Foreskin keratinocyte (primary cell): ENCODE measurements at places on chromosomes 3 and 15. TPM values are rescaled to one million over a fixed set of nuclear protein-coding genes. Genes with fewer than 3 reads are reported as not detected.

Gene MED12L
- polyA plus RNA-seq, result 0.02 and 0.08 TPM in 2 replicates

DNA sequence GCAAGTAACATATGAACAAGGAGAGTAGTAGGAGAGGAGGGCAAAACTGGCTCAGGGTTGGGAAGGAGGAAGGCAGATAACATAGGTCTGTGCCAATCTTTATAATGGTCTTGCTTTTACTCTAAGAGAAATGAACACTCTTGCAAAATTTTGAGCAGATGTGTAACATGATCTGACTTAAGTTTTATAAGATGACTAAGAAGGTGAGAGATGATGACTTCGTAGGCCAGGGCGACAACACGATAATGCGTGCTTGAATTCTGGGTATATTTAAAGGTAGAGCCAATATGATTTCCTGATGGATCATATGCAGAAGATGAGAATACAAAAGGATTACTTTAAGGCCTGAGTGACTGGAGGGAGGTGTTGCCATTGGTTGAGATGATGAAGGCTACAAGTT, 265.4 kb upstream of the KCNMB2 start:
- no peak for DNase-seq

- DNase-seq, result peak; percentile 70
Observed at GRCh38 chr3:122688996-122689395, 8.4 kb downstream of the PARP14 start.

- peak; percentile 76 for DNase-seq
Observed at GRCh38 chr3:9349321-9350117, 13.3 kb upstream of the THUMPD3 start.

- DNase-seq, result no peak
Observed at GRCh38 chr3:28151207-28151550, 90.2 kb upstream of the CMC1 start.

DNA sequence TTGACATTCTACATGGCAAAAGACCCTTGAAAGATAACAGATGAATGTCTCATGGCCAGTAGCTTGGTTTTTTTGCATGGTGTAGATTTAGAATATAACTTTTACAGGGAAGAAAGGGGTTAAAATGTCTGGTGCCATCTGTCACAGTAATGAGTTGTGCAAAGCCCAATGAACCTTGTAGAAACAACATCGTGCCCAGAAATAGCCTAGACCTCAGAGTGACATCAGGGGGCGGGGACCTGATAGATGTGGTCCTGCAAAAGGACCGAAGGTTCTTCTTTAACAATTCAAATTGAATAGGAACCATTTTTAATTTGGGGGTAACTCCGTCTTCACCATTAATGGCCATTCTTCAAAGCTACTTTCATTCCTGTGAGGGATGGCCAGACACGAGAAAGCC, 254.1 kb upstream of the CTDSPL start:
- no peak for DNase-seq

Gene GAP43
- polyA plus RNA-seq, result not detected in 2 replicates

- no peak for DNase-seq
Observed at GRCh38 chr3:4849739-4850138, 129.5 kb upstream of the BHLHE40 start.

DNA sequence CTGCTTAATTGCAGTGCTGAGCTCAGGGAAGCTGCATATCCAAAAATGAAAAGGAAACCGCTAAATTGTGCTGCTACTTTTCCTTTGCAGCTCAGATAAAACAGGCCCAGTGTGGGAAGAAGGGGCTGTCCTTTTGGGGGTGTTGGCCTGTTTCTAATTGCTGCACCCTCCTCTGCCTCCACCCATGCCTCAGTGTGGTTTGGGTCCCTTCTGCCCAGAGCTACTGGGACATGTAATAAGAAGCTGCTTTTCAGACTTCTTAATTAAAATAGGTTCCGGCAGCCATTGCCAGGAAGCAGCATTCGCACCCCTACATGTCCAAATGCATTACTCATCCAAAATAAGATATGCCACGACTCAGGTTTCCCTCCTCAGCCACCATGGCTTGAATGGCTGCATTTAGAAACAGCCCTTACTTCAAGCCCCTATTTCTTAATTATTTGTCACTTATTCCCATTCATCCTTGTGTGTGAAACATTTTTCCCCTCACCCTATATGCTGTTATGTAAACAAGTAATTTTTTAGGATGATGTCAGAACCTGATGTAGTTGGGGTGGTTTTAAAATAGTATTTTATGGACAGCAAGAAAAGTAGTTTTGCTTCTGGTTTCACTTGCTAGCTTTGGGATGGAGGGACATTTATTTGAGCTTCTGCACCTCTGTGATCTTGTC, 235.9 kb upstream of the CTDSPL start:
- no peak for DNase-seq

DNA sequence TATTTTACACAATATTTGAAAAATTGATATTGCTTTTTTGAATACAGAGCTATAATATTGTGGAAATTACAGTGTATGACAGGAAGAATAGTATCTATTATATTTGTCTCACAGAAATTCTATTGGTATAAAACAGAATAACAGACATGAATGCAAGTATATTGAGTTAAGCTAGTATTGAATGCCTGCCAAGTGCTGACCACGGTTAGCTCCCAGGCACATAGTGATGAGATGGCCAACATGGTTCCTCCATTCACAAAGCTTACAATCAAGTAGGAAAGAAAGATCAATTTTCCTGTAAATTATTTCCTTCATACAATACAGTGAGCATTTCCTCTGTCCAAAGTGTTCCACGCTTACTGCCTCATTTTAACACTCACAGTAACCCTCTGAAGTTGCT, 67.6 kb downstream of the TP63 start:
- DNase-seq, result no peak

DNA sequence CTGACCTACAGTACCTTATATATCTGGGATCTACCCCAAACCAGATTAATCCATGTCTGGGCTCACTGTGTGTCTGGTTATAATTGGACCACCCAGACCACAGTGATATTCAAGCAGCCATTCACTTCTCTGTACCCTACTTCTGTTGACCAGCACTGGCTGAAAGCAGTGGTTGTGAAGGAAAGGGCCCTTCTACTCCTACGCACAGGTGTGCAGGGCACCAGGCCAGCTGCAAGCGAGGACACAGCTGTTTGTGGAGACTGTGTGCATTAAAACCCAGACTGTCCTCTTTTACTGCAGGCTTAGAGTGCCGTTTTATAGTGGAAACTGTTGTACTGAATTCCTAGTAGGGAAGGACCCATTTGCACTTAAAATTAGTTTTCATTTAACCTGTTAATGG, 29.5 kb downstream of the CTDSPL start:
- DNase-seq, result no peak

- no peak for DNase-seq
Observed at GRCh38 chr3:184160456-184160855, 5.3 kb downstream of the DVL3 start.

Gene CFAP100
- not detected in 2 replicates for polyA plus RNA-seq

DNA sequence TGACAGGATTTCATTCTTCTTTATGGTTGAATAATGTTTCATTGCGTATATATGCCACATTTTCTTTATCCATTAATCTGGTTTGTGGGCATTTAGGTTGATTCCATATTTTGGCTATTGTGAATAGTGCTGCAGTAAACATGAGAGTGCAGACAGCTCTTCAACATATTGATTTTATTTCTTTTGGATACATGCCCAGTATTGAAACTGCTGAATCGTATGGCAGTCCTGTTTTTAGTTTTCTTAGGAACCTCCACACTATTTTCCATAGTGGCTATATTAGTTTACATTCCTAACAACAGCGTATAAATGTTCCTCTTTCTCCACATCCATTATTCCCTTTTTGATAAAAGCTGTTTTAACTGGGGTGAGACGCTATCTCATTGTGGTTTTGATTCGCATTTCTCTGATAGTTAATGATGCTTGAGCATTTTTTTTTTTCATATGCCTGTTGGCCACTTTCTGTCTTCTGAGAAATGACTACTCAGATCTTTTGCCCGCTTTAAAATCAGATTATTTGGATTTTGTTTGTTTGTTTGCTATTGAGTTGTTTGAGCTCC, 21.7 kb downstream of the AQP9 start:
- DNase-seq, result no peak

DNA sequence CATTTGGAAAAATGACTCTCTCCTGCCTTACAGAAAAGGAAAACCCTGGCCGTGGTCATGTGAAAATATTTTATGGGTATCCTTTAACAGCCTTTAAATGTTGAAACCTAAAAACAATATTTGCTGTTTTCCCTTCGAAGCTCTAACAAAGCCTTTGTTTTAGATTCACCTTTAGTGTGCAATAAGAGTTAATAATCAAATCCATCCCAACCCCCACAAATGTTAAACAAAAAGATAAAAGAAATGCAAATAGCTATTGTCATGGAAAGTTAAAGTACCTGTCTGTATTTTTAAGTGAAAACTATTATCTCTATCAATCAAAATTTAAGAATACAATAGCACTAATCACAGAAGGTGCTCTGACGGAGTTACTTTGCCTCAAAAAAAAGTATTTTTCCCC, 279.3 kb downstream of the FOXP1 start:
- no peak for DNase-seq

DNA sequence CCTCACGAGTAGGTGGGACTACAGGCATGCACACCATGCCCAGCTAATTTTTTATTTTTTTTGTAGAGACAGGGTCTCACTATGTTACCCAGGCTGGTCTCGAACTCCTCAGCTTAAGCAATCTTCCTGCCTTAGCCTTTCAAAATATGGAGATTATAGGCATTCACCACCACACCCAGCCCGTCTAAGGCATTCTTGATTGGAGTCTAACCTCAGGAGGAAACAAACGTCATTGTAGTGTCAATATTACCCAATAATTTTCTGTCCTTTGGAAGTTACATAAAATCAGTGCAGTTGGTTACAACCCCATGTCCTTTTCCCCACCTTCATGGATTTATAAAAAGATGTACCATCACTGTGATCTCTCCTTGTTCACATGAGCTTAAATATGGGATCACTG, 41.8 kb downstream of the TIMP4 start:
- DNase-seq, result no peak

GRCh38 chr15:55784286-55784685, 41.3 kb upstream of the PRTG start:
- no peak for DNase-seq

- no peak for DNase-seq
Observed at GRCh38 chr3:114962189-114962588, 184.9 kb downstream of the ZBTB20 start.

Gene EPB42
- polyA plus RNA-seq, result not detected in 2 replicates

- no peak for DNase-seq
Observed at GRCh38 chr3:117962750-117963149, 1071.9 kb downstream of the IGSF11 start.

DNA sequence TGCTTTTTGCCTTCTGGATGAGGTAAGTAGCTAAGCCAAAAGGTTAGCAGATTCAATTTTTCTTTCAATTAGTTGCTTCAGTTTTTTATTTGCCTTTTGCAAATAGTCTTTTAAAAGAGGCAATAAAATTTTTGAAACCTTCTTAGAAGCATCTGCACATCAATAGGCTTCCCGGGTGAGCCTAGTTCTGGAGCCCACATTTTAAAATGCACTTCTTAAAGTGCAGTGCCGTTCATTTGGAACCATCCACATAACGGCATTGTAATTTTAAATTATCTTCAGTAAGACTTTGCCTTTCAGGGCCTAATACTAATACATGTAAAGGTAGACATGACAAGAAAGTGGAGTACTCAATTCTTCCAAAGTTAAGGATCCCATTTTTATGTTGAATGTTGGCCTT, 269.2 kb downstream of the THSD4 start:
- no peak for DNase-seq

GRCh38 chr3:127630811-127631714, 2.1 kb downstream of the PODXL2 start:
- DNase-seq, result no peak

Gene CCDC191
- polyA plus RNA-seq, result 0.55 and 0.70 TPM in 2 replicates

GRCh38 chr15:28950916-28951315, 65.1 kb downstream of the APBA2 start:
- no peak for DNase-seq

- no peak for DNase-seq
Observed at GRCh38 chr15:43325039-43325684, 5.2 kb downstream of the LCMT2 start.

- no peak for DNase-seq
Observed at GRCh38 chr3:56862352-56863062, 60.8 kb upstream of the ARHGEF3 start.

DNA sequence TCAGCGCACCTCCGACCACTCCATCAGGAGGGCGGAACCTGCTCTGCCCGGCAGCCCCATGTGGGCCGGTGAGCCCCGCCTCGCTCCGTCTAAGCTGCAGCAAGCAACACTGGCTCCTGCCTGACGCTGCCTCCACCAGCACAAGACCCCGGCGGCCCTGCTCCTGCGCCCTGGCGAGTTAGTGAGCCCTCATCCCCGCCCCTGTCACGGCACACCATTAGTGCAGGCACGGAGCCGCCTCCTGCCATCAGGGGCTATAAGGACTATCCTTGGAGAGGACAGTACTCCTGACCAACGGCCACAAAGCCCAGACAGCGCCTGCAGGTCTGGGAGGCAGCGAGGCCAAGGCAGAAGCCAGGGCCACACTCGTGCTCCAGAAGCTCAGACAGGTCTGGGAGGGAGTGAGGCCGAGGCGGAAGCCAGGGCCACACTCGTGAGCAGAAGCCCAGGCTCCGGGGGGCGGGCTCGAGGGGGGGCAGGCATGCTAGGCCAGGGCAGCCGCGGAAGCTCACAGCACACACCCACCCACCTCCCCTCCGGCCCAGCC, 39.4 kb downstream of the TNK2 start:
- no peak for DNase-seq

DNA sequence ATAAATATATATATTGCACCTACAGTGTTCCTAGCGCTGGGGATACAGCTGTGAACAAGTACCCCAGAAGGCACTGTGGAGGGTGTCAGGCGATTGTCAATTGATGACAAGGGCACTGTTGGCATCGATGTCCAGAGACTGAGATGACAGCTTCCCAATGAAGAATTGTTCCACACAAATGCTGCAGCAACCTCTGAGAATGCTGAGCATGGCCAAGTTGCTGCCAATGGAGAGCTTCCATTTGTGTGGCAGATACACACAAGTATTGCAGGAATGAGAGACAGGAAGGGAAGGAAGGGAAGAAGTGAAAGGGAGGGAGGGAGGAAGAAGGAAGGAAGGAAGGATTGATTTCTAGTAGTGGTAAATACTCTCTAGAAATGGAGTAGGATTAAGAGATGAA, 21.9 kb downstream of the LRTM1 start:
- no peak for DNase-seq

DNA sequence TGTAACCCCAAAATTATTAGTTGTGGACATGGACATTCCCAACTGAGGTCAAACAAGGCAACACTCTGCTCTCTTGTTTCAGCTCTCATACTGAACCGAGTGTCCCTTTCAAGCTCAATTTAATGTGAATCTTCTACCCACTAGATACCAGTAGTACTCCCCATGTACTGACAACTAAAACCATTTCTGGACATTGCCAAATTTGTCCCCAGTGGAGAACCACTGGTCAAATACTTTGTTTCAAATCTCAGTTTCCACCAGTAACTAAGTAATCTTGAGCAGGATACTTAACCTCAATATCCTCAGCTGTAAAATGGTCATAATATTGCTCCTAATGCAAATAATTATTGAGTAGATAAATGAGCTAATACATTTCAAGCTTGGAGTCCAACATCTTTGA, 566.0 kb downstream of the ZIC1 start:
- DNase-seq, result no peak

DNA sequence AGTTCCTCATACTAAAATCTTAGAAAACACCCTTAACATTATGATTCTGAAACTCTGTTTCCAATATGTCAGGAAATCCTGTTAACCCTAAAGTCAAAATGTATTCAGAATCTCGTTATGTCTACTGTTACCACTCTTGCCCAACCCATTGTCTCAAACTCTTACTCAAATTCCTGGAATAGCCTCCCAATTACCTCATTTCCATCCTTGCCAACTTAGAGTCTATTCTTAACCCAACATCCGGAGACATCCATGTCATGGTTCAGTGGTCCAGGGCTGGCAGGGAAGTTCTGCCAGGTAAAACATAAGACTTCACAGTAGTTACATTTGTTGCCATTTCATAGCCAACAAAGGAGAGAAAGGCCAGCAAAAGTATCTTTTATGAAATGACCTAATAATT, 593.9 kb downstream of the PYDC2 start:
- DNase-seq, result no peak
